NCI-H2081 treated with DMSO at 0.1 percent for 48 hours (cell line): ENCODE measurements at places on chromosomes 12 and 14.

GRCh38 chr12:130608132-130608531, 108.0 kb downstream of the RIMBP2 start:
- no peak for DNase-seq

DNA sequence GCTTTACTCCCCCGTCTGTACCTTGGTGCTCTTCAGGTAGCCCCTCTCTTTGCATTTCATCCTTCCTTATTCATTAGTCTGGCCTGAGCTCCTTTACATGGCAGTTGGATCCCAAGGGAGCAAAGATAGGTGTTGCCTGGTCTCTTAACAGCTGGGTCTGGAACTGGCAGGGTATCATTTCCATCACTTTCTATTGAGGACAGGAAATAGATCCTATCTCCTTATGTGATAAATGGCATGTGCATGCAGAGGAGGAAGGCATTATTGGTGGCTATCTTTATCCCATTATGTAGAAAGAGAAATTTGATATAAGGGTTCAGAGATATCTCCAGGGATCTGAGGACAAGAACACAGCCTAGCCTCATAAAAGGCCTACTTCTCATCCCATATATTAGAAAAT, 54.6 kb upstream of the OAS1 start:
- DNase-seq = no peak

DNA sequence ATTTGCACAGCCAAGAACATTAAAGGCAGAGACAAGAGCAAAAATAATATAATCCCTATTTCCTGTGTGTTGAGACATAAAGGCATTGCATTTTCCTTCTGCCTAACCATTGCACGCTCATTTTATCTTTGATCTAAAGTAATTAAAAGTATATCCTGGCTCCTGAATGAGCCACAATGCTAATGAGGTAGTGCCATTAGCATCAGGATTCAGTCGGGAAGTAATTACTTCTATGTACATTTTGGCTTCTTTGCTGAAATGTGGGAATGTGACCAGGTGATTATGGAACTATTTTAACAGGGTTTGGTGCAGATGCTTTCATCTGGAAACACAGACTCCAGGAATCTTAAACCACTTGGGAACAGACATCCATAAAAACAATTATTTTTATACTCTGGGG, 77.4 kb downstream of the TMTC1 start:
- DNase-seq = no peak

DNA sequence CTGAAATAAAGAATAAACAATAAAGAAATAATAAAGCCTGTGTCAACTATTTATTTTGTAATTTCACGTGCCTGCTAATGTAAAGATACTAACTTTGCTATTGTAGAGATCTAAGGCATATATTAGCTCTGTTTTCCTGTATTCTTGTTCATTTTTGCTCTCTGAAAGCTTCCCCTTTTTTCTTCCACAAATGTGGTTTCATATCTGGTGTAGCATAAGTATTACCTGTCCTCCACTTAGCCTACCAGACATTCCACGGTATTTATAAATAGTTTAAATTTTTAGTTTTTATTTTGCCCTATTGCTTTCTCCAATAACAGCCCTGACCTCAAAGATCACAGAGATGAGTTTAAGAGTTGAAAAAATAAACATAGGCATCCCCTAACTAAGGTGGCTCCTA, 92.6 kb upstream of the ATP2B1 start:
- no peak for DNase-seq

- DNase-seq = no peak
These were observed 90.2 kb upstream of the TBX3 start for GRCh38 chr12:114774197-114774596.

DNA sequence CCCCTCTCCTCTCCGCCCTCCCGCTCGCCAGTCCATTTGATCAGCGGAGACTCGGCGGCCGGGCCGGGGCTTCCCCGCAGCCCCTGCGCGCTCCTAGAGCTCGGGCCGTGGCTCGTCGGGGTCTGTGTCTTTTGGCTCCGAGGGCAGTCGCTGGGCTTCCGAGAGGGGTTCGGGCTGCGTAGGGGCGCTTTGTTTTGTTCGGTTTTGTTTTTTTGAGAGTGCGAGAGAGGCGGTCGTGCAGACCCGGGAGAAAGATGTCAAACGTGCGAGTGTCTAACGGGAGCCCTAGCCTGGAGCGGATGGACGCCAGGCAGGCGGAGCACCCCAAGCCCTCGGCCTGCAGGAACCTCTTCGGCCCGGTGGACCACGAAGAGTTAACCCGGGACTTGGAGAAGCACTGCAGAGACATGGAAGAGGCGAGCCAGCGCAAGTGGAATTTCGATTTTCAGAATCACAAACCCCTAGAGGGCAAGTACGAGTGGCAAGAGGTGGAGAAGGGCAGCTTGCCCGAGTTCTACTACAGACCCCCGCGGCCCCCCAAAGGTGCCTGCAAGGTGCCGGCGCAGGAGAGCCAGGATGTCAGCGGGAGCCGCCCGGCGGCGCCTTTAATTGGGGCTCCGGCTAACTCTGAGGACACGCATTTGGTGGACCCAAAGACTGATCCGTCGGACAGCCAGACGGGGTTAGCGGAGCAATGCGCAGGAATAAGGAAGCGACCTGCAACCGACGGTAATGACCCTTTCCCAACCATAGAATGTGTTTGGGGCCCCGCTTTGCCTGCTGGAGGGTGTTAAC, 615 bp downstream of the CDKN1B start:
- no peak for DNase-seq

- DNase-seq = no peak
These were observed 295.6 kb downstream of the DPF3 start for GRCh38 chr14:72598306-72598705.
